ENCODE measurements at places on chromosomes 5 and 9.

DNA sequence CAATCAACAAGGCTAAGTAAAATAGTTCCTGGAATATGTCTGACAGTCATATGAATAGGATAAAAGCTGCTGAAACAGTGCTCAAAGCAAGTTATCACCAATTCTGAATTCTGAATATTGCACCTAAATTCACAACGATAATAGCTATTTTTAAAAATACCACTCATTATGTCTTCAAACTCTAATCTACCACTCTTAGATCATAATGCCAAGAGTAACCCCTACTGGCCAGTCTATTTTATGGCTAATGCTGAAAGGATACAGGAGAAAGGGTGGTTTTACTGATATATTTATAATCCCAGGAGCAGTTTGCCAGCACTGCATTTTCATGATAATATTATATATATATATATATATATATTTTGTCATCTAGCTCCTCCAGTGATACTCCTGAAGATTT lies 232.8 kb downstream of the PDE4D start:
- DNase-seq: no peak

GRCh38 chr9:96192710-96193109 lies 109.3 kb downstream of the HSD17B3 start:
- no peak for DNase-seq

GRCh38 chr5:134533115-134533815 lies 7.8 kb downstream of the JADE2 start:
- DNase-seq: no peak

DNA sequence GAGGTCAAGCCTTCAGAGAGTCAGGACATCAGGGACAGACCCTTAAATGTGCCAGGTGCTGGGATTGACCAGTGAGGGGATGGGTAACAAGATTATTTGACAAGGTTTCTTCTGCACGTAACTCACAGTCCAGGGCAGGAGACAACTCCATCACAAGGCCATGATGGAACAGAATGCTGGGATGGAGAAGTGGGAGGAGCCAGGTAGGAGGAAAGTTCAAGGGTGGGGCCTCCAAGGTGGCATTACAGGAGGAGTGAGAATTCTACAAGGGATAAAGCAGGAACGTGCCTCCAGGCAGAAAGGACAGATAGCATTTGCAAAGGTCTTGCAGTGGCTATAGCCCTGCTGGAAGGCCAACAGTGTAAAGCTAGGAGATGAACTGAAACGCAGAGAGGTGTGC lies 102.2 kb downstream of the FGF18 start:
- DNase-seq: no peak

GRCh38 chr5:125348936-125349831 lies 602.7 kb upstream of the ZNF608 start:
- no peak for DNase-seq

GRCh38 chr9:112896131-112896530 lies 5.5 kb upstream of the SLC46A2 start:
- DNase-seq: no peak

Measured in retinal pigment epithelial cell (primary cell).